ENCODE measurements at places on chromosomes 16 and 17.

DNA sequence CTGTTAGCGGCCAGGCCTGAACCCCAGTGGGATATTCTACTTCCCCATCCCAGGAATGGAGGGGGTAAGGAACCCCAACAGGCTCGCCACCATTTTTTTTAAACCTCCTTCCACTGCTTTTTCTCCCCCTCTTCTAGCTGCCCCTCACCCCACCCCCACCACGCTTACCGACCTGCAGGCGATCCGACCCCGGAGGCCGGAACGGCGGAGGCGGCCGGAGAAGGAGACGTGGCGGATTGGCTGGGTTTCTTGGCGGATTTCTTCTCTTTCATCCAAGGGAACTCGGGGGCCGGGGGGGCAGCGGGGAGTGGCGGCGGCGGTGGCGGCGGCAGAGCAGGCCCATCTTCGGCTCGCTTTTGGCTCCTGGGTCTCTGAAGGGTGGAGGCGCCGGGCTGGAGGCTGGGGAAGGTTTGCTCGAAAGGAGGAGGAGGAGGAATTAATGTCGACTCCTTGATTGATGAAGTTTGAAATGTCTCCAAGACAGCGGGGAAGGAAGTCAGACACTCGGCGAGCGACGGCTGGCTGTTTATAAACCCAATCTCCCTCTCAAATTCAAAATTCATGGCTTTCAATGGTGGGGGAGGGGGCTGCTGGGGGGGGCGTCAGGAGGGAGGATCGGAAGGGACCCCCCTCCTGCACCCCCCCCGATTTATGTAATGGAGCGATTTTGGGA, 424 bp downstream of the HOXB2 start:
- no peak for DNase-seq

DNA sequence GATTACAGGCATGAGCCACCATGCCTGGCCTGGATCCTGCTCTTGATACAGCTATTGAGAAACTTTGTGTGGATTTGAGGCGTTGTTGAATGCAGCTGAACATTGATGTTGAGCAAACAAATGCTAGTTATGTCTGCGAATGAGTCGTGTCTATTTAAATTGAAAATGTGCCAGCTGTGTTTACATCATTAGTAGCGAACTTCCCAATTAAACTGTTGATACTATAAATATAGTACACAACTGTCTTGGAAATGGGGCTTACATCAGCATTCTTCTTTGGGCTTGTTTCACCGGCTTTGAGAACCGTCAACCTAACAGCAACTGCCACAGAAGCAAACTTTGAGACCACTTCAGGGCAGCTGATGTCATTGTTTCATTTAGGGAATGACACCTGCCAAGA, 251.9 kb downstream of the RBFOX1 start:
- no peak for DNase-seq

- no peak for DNase-seq
Measured at GRCh38 chr16:77331802-77332586, 102.8 kb downstream of the ADAMTS18 start.

DNA sequence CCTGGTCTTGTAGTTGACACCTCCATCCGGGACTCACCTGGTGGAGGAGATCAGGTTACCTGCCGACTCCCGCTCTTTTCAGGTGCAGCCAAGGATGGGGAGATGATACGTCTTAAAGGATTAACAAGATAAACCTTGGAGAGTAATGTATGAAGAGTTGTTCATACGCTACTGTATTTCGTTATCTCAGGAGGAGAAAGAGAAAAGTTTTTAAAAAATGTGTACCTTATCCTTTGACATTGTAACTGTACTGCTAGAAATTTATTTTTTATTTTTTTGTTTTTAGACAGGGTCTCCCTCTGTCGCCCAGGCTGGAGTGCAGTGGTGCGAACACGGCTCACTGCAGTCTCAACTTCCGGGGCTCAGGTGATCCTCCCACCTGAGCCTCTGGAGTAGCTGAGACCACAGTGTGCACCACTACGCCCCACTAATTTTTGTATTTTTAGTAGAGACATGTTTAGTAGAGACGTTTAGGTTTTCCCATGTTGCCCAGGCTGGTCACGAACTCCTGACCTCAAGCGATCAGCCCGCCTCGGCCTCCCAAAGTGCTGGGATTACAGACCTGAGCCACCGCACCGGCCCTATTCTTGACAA, 764 bp upstream of the SMURF2 start:
- DNase-seq = no peak

DNA sequence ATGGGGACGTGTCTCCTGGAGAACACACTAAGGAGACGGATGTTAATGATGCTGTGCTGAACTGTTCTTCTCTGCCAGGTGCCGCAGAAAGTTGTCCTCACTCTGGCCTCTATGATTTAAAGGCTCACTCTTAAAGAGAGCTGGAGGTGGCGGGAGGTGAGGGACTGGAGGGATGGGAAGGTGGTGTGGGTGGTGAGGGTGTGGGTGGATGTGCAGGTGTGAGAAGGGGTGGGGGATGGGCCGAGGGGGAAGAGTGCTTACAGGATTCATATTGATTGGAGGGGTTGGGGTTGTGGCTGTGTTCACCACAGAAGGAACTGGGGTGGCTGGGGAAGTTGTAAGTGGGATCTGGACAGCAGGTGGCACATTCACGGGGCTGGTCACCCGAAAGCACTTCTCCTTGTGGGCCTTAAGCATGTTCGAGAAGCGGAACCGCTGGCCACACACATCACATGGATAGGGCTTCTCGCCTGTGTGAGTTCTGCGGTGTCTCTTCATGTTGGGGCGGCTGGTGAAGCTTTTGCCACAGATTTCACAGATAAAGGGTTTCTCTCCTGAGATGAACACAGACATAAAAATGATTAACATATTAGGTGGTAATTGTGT, 63.6 kb downstream of the ZNF652 start:
- no peak for DNase-seq

- peak; percentile 82 for DNase-seq
Measured at GRCh38 chr17:19727501-19728078, 11.2 kb upstream of the SLC47A2 start.

GRCh38 chr16:4846503-4846900, 586 bp downstream of the GLYR1 start:
- DNase-seq = peak; percentile 66

GRCh38 chr17:50630524-50631194, 4.0 kb upstream of the ABCC3 start:
- DNase-seq = peak; percentile 29

DNA sequence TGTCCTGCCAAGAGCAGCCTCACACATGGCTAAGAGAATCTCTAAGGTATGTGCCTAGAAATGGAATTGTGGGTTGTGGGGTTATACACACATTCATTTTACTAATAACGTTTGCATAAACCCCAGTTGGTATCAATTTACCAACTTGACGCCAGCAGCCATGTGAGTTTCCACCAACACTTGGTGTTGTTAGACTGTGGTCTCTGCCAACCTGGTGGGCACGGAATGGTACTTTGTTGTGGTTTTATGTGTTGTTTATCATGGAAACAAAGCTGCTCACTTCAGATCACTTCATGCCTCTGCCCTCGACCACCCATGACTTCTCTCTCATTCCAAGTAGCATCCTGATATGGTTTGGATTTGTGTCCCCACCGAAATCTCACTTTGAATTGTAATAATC, 152.0 kb upstream of the CDC42EP4 start:
- no peak for DNase-seq

GRCh38 chr17:60090417-60090816, 11.7 kb upstream of the HEATR6 start:
- DNase-seq = peak; percentile 45

DNA sequence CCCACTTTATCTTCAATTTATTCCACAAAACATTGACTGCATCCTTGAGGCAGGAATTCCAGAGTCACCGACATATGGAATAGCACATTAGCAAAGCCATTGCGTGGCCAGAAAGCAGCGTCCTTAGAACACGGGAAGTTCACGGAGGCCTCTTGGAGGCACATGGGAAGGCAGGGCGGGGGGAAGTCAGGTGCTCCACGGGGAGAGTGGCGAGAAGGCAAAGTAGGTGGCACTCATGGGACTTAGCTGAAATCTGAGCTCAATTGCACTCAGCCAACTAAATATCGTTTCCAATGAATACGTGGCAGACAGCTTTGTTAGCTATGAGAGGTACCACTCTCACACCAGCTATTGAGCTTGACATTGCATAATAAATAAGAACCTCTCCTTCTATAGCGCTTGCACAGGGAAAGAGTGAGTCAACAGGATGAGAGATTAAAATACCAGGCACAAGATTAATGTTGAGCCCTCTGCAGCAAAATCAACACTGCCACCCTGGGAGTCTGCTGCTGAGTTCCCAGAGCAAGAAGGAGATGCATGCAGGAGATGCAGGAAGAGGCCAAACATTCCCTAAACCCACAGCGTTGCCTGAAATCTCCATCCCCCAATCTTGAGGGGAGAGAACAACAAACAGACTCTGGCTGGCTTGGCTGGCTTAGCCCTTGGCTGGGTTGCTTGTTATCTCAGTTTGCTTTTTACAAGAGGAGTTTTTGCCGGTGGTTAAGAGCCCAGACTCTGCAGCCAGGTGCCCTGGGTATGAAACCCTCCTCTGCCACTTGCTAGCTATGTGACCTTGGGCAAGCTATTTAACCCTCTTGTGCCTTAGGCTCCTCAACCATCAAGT, 28.8 kb downstream of the ABCC12 start:
- DNase-seq = no peak

GRCh38 chr17:35117984-35118383, 1.7 kb downstream of the RAD51D start:
- peak; percentile 28 for DNase-seq

DNA sequence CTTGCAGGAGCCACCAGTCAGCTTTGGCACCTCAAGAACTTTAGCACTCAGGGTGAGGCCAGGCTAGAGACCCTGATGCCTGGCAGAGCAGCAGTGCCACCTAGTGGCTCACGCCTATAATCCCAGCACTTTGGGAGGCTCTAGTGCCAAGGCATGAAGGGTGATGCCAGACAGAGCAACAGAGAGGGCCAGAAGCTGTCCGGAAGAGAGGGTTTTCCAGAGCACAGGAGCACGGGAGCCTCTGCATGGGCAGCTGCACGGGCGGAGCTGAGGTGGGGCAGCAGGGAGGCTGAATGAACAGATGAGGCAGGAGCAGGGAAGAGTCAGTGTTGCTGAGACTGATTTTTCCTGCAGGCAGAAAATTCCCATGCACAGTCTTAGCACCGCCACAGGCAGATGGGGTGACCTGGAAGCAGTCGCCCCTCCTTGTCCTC, 38.9 kb downstream of the MYH3 start:
- peak; percentile 75 for DNase-seq

DNA sequence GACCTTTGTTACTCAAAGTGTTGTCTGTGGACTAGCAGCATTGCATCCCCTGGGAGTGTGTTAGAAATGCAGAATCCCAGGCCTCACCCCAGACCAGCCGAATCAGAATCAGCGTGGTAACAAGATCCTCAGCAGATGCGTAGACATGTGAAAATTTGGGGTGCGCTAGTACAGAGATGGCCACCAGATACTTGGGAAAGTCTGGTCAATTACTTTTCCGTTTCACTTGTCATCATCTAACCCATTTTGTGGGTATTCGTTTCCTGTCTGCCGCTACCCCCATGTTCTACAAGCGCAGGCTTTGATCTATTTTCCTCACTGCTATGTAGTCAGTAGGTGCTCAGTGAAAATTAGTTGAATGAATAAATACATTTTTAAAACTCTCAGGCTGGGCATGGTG, 33.1 kb upstream of the HERPUD1 start:
- DNase-seq = no peak

DNA sequence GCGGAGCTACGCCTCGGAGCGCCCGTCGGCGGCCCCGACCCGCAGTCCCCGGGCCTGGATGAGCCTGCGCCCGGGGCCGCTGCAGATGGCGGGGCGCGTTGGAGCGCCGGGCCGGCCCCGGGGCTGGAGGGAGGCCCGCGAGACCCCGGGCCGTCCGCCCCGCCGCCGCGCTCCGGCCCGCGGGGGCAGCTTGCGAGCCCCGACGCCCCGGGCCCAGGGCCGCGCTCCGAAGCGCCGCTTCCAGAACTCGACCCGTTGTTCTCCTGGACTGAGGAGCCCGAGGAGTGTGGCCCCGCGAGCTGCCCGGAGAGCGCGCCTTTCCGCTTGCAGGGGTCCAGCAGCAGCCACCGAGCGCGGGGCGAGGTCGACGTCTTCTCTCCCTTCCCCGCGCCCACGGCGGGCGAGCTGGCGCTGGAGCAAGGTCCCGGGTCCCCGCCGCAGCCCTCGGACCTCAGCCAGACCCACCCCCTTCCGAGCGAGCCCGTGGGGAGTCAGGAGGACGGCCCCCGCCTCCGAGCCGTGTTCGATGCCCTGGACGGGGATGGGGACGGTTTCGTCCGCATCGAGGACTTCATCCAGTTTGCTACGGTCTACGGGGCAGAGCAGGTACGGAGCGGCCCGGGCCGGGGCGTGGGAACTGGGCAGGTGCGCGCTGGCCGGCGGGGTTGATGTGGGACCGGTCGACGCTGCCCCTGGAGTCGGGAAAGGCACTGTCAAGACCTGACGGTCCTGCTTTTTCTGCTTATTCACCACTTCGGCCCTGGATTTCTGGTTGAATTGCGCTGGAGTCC, 861 bp downstream of the RAB11FIP3 start:
- DNase-seq = no peak

- DNase-seq = peak; percentile 40
Measured at GRCh38 chr17:8869114-8869815, 1.8 kb upstream of the PIK3R6 start.

DNA sequence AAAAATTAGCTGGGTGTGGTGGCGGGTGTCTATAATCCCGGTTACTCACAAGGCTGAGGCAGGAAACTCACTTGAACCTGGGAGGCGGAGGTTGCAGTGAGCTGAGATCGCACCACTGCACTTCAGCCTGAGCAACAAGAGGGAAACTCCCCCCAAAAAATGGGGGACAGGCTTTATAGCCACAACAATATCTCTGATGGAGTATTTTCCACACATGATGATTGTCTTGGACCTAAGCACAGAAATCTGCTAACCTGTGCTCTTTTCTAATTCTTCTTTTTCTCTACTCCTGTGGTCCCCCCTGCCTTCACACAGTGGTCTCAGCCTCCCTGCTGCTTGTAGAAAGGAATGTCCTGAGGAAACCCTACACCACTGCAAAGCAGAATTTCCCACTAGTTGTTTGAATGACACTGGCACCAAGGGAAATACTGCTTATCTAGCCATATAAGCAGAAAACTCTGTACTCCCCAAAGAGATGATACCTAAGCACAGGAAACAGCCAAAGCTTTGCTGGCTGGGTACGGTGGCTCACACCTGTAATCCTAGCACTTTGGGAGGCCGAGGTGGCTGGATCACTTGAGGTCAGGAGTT, 117.6 kb downstream of the USP31 start:
- no peak for DNase-seq

All from suppressor macrophage treated with lipopolysaccharide for 4 hours (primary cell).